ENCODE measurements at places on chromosomes 5 and 9.
A peak's percentile ranks its signal among the peaks of the same experiment; 100 is the strongest.

DNA sequence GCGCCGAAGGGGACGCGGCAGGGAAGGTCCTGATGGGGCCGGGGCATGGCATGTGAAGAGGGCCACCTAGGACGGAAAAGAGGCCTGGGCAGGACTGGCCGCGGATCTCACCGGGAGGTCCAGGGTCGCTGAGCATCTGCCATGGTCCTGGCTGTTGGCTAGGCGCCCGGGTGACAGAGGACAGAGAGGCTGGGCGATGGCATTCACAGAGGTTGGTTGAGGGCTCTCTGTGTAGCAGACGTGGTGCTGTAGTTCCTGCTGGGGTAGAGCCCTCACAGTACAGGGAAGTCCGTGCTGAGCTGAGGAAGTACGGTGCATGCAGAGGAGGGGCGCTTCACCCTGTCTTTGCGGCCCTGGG is 427 bp downstream of the PCYOX1L start:
- DNase-seq = no peak

DNA sequence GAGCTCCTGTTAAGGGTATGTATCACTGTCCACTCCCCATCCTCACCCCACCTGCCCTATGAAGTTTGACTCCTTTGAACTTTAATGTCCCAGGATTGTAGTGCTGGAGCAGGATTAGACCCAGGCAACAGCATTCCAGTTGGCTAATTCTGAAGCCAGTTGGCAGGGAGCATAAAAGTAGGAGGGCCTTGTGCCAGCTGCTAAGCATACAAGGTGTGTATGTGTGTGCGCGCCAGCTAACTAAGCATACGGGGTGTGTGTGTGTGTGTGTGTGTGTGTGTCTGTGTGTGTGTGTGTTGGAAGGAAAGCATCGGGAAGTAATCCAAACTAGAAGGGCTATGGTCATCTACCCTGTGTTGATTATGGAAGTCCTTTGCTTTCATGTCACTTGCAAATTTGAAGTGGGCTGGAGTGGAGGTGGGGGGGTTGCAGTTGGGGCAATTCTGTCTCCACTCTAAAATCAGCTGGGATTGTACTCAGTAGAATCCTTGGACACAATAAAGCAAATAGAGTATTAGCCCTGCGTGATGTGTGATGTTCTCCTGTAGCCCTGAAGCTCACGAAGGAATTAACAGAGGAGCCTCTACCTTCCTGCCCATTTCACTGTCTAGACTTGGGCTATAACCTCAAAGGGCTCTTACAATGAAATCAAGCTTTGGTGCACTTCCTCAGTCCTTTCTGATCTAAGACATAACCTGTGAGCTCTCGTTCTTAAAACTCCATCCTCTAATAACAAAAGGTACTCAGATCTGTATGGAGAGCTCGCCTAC is 26.9 kb downstream of the HMGCR start:
- peak; percentile 43 for DNase-seq

GRCh38 chr5:76402886-76403765 is at the start of gene IQGAP2:
Gene IQGAP2 (plus strand): TSS chr5:76403285. CDS start chr5:76403546, 261 bp downstream.
- peak; percentile 88 for DNase-seq

DNA sequence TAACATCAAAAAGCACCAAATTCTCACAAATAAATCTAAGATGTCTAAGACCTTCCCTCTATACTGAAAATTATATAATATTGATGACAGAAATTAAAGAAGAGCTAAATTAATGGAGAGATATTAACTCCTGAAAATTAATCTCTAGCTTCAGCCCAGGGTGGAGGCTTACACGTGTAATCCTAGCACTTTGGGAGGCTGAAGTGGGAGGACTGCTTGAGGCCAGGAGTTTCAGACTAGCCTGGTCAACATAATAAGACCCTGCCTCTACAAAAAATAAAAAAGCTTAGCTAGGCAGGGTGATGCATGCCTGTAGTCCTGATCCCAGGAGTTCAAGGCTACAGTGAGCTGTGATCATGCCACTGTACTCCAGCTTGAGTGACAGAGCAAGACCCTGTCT is 39.6 kb upstream of the ANKRD34B start:
- no peak for DNase-seq

All from T47D (cell line).